CD4-positive, alpha-beta T cell treated with Interleukin-6 at 100 ng/mL for 8 hours (primary cell): ENCODE measurements at places on chromosomes 5 and 9.

DNA sequence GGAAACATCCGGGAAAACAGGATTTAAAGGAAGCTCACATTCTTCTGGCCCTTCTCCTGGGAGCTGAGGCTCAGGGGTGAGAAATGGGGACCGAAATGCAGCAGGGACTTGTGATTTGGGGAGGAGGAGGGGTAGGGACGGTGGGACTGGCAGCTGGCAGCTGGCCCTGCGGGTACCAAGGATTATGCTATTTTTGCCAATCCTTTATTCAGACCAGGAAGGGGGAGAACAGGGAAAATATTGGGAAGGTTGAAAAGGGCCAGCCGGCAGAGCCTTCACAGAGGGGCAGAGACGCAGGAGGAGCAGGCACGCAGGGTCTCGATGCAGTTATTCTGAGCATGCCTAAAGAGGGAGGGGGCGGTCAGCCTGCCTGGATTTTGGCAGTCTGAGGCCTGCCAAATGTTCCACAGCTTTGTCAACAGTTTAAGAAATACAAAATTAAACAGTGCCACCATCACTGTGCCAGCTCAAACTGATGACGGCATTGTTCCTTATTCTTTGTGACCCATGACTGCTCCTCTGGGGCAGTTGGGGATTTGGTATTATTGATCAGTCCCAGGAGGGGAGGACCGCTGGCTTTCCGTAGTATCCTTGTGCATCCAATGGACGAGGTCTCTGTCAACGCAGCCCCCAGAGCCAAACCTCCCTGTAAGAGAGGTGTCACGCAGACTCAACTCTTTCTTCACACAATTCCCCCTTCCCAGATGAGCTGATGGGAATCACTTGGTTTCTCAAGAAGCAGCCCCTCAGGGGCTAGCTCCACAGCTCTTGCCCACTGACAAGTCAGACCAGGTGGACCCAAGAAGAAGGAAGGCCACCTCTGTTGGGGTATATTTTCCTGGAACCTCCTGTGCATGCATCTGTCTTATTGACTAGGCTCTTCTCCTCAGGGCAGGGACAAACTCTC lies 553.3 kb downstream of the BNC2 start:
- no peak for DNase-seq

- no peak for DNase-seq
These were observed 453 bp downstream of the PTRH1 start for GRCh38 chr9:127714951-127715469.

DNA sequence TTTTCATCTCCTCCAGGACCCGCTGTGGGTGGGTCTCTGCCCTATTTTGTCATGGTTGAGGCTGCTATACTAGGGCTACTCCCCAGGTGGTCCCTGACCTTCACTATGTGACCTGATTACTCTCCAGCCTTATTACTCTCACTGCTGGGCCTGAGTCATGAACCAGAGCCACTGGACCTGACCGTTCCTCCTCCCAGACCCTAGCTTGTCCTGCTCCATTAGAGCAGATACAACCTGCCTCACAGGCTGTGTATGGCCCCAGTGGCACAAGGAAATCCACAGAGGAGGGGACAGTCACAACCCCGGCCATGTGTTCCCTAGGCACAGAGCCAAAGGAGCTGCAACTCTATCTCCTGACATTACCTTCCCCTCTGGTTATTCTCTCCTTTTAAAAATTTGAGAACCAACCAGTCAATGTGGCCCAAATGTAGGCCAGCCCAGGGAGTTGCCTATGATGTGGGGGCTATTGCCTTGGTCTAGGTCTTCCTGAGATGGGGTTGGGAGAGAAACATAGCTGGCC lies 96.0 kb upstream of the FSTL4 start:
- DNase-seq, result no peak

GRCh38 chr5:178067755-178068154 lies 45.6 kb upstream of the N4BP3 start:
- no peak for DNase-seq

- no peak for DNase-seq
These were observed 159.3 kb downstream of the SLC24A2 start for GRCh38 chr9:19629488-19629887.

DNA sequence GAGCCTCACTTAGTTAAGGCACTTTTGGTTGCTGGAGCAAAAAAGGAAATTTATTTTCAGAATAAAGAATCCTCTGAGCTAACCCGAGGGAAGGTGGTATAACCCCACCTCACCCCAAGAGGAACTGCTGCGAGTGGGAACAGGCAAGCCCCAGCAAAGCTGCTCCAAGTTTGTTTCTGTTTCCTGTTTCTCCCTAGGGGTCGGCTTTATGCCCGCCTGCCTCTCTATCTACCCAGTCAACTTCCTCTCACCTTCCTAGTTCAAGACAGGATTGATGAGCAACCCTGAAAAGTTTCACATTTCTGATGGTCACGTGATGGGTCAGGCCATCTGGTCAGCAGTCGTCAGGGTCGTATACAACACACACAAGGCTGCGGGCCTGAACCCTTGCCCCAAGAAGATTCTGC lies 31.1 kb downstream of the TRIO start:
- DNase-seq, result no peak

DNA sequence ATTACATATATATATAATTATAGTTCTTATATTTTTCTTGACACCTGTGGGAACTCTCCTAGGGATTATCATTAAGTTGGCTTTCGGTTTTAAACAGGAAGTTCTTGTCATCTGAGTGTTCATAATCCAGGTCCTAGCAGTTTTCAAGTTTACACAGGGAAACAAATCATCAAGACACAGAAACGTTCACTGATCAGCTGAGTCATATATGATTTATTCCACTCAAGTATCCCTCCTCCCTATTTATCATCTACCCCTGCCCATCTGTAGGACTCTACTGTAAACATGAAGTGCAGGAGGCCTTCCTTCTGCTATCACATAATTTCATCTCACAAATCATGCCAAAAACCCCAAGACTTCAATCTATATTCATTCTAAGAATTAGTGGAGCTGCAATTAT lies 6.3 kb downstream of the SLC25A51 start:
- no peak for DNase-seq

DNA sequence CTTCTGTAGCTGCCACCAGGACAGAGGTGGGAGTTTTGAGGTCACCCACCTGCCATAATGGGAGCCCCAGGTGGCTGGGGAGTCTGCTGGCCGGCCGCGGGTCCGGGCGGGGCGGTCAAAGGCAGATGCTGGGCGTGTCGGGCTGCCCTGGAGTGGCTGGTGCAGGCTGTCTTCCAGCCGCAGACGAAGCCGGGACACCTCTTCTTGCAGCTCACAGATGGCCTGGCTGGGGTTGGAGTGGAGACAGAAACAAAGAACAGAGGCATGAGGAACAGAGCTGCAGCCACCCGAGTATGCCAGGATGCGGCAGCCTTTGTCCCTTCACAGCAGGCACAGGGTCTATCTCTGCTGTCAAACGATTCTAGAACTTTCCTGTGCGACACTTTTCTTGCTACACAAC lies 18.0 kb downstream of the ORM2 start:
- DNase-seq, result no peak

- no peak for DNase-seq
These were observed 18.3 kb downstream of the CAMK2A start for GRCh38 chr5:150271296-150271692.

- DNase-seq, result peak; percentile 7
These were observed 296 bp downstream of the ZSWIM6 start for GRCh38 chr5:61332358-61332749.

- no peak for DNase-seq
These were observed 13.2 kb downstream of the NINJ1 start for GRCh38 chr9:93120846-93121315.

GRCh38 chr5:9655641-9656040 lies 25.5 kb upstream of the TAS2R1 start:
- DNase-seq, result no peak

- no peak for DNase-seq
These were observed 930.8 kb upstream of the CDH9 start for GRCh38 chr5:27969157-27969556.

DNA sequence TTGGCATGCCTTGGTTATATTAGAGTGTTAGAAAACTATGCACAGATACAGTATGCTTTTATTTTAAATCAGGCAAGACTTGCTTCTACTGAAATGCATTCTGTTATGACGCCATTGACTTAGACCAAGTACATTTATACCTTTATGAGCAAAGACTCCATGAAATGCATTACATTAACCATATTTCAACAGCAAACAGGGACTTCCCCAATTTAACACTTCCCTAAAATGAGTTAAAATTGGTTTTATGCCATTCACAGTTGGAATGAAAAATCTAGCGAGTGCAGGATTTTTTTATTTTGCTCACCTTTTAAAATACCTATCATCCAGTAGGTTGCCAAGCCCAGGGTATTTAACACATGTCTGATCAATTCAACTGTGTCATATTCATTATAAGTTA lies 272.1 kb upstream of the IZUMO3 start:
- DNase-seq, result no peak

GRCh38 chr5:122429545-122430318 lies 117.7 kb downstream of the SNCAIP start:
- DNase-seq, result no peak

DNA sequence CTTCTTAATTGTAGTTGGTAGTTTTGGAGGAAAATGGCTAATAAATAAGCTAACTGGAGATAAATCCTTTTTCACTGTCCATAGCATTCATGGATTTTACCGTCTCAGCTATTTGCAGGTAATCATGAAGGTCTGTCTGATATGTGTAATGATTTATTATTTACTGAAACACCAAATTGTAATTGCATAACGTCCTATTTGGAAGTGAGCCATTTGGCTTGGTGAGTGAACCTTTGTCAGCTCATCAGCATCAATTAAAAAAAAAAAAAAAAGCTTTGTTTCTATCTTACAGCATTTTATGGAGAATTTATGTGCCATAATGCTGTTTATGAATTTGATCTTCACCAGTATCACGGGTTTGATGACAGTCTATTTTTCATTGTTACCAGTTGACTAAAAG lies 20.2 kb downstream of the RECK start:
- DNase-seq, result no peak

DNA sequence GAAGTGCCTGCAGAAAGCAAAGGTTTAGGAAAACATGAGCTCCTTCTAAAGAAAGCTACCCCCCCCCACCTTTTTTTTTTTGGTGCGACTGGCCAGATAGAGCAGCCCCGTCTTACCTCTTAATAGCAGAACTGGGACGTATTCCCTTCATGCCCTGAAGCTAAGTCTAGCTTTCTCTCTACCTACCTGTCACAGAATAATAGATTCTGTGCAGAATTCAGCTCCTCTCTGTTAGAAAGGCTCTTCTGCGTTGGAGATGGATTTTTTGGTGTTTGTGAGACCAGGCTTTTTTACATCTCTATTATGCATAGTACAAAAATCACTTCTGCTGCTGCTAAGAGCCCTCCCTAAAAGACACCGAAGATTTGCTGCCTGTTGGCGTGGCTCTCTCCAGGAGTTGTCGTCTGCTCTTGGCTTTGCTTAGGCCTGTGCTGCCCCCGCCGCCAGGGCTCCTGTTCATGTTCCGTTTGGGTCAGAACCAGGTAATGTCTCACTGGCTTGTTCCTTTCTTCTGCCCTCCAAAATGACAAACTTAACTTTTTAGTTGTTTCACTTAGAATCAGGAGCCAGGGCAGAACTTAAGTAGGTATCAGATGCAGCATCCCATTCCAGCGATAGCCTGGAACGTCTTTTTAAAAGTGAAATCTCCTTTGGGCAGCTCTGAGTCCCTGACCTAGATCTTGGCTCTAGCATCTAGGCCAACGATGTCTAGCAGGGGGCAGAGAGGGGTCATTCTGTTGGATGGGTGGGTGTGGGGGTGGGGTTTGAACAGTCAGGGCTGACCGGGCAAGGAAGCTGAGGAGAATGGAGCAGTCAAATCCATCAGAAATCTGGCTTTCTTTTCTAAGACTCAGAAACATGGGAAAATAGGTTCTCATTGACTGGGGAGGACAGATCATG lies 2.5 kb downstream of the TRIO start:
- DNase-seq, result no peak

DNA sequence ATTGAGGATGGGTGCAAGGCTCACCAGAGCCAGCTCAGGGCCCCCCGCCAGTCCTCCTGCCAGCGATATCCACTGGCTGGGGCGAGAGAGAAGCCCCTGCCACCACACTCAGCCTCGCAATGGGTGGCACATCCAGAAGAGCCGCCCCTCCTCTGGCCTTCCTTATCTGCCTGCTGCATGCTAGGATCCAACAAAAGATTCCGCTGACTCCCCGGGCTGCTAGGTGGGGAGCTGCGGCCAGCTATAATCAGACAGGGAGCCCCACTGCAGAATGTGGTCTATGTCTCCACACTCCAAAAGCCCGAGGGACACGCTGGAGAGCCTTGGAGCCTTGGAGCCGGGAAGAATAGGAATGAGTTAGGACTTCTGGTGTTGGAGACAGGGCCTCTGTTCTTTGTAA lies 32.8 kb downstream of the COL23A1 start:
- no peak for DNase-seq

DNA sequence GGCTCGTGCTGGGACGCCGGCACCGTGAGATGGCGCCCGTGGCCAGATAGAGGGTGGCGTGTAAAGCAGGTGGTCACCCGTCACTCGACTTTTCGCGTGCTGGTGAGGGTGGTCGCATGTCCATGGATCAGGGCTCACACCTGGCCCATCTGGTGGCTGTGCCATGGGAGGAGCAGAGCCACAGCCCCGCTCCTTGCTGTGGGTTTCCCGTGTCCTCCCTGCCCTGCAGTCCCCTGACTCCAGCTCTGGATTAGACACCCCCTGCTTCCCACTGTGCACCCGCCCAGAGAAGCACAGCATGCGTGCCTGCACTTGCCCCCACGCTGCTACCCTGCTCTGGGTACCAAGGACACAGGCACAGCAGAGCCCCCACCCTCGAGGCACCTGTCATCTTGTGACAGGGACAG lies 1.8 kb upstream of the TMEM250 start:
- no peak for DNase-seq

- DNase-seq, result no peak
These were observed 114.8 kb upstream of the RASEF start for GRCh38 chr9:83177747-83178146.

DNA sequence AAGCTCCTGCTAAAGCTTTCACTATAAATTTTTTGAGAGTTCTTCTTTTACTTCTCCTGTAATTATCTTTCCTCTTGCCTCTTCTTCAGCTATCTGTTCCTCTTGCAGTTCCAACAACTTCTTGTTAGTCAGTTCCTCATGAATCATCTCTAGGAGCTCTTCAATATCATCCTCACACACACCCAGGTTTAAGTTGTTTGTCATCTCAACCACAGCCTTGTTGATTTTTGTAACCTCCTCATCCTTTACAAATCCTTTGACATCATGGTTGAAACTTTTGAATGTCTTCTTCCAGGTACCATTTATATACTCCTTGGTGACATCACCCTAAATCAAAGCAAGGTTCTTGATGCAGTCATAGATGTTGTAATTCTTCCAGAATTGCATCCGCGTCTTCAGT lies 106.3 kb upstream of the MAMDC2 start:
- DNase-seq, result no peak

DNA sequence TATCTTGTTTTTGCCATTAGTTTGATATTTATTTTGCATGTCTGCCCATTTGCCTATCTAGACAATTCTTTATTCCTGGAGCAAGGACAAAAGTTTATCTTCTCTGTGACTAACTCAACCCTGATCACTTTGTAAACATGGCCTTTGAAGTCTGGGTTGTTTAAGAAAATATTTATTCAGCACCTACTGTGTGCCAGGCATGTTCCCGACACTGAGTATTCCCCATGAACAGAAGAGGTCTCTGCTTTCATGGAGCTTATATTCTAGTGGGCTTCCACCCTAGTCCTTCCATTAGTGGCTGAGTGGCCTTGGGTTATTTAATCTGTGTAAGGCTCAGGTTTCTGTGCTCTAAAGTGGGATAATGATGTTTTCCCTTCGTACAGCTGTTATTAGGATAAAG lies 49.7 kb downstream of the SEMA6A start:
- DNase-seq, result no peak
